D721Med (cell line): ENCODE measurements at places on chromosomes 1 and 21.

DNA sequence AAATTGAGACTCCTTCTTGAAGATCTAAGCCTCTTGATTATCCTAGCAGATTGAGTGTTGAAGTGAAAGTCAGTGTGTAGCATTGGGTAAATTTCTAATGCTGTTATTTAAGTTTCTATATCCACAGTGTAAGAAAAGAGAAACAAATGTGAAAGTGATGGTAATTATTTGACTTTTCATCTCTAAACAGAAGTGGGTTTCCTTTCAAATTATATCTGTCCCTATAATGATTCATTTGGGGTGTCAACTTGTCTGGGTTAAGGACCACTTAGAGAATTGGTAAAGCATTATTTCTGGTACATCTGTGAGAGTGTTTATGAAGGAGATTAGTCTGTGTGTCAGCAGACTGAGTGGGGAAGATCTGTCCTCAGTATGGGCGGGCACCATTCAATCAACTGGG, 133.0 kb upstream of the HMCN1 start:
- DNase-seq: no peak

DNA sequence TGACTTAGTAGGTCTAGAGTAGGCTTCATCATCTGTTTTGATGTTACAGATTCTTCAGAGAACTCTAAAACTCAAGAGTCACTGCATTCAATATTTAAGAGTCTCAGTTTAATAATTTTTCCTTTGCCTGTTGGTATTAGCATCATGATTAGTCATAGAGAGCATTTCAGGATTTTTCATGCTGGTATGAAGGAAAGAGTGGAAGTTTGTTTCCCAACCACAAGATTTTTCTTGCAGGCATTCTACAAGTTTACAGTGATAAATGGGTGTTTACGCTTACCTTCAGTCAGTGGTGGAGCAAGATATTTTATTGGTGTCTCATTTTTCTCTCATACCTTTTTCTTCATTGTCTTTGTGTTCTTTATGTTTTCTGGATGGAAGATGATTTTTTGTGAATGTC, 58.4 kb upstream of the MYOCOS start:
- no peak for DNase-seq

- DNase-seq: no peak
Measured at GRCh38 chr1:47894410-47895278, 102.5 kb downstream of the TRABD2B start.

- DNase-seq: no peak
Measured at GRCh38 chr1:172476218-172476811, 32.4 kb upstream of the PIGC start.

DNA sequence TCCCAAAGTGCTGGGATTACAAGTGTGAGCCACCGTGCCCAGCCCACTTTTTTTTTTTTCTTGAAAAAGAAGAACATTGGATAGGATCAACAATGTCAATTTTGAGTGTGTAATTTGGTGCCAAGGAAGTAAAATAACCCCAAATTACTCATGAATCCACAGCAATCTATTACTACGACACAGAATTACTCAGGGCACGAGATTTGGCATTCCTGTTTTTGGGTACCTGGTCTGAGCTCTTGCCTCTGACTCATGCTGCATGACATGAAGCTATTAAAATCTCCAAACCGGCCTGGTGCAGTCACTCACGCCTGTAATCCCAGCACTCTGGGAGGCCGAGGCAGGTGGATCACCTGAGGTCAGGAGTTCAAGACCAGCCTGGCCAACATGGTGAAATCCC, 10.4 kb downstream of the RNF19B start:
- no peak for DNase-seq

GRCh38 chr1:11563560-11564069, 84.7 kb downstream of the DISP3 start:
- no peak for DNase-seq

- no peak for DNase-seq
Measured at GRCh38 chr1:94248956-94249688, 11.7 kb upstream of the ARHGAP29 start.

DNA sequence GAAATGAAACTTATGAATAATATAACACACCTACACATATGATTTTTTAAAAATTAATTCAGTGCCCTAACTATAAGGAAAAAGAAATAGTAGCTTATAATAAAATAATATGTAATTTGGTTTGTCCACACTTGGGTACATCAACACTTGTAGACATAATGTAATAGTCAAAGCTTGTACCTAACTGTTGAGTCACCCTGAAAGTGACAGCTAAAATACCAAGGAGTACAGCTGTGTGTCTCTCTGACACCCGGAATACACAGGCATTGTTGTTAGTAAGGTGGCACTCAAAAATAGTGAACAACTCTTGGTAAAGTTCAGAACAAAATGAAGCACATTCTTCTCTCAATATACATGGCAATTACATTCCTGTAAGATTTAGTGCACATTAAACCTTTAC, 243.4 kb downstream of the TRABD2B start:
- no peak for DNase-seq

GRCh38 chr21:39180429-39181019, 2.7 kb downstream of the PSMG1 start:
- DNase-seq: no peak

- DNase-seq: peak; percentile 96
Measured at GRCh38 chr1:112707221-112708001, 484 bp upstream of the RHOC start.

DNA sequence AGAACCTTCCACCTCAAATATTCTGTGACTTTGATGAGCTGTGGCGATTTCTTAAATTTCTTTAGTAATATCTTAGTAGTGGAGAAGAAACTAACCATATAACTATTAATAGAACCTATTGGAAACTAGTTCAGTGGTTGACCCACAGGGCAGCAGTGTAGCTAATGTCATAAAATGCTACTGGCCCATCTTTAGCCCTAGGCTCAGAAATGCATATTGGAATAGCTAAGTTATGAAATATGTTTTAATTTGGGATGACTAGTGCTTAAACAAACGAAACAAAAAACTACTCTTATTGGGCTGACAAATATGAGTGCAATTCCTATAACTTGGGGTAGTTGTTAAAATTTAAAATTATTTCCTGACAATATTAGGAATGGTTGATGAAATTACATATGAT, 20.2 kb downstream of the MACO1 start:
- no peak for DNase-seq

DNA sequence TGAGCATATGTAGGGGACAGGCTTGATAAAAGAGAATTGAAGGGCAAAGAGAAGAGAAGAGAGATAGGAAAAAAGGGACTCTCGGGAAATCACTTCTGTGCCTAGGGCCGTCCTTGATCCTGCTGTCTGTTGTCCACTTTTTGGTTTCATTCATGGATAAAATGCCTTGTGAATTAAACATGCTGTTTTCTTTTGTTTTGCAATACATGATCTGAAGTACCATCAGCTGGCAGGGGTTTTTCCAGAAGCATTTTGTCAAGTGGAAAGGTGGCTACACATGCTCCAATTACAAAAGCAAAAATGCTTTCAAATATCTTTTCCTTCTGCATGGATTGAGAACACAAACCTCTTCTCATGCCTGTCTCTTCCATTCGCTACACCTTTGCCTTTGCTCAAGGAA, 361.7 kb downstream of the PDE4B start:
- DNase-seq: no peak

- DNase-seq: no peak
Measured at GRCh38 chr1:151956957-151957497, 36.6 kb downstream of the S100A10 start.
